ENCODE measurements at places on chromosomes 1 and 21. TPM values are rescaled to one million over a fixed set of nuclear protein-coding genes. Genes with fewer than 3 reads are reported as not detected.

GRCh38 chr1:52634111-52634510 lies 1.1 kb downstream of the SHISAL2A start:
- DNase-seq: no peak

- no peak for DNase-seq
Observed at GRCh38 chr1:79819140-79819539, 812.6 kb upstream of the ADGRL4 start.

GRCh38 chr1:51172811-51173210 lies 63.3 kb upstream of the RNF11 start:
- DNase-seq: no peak

DNA sequence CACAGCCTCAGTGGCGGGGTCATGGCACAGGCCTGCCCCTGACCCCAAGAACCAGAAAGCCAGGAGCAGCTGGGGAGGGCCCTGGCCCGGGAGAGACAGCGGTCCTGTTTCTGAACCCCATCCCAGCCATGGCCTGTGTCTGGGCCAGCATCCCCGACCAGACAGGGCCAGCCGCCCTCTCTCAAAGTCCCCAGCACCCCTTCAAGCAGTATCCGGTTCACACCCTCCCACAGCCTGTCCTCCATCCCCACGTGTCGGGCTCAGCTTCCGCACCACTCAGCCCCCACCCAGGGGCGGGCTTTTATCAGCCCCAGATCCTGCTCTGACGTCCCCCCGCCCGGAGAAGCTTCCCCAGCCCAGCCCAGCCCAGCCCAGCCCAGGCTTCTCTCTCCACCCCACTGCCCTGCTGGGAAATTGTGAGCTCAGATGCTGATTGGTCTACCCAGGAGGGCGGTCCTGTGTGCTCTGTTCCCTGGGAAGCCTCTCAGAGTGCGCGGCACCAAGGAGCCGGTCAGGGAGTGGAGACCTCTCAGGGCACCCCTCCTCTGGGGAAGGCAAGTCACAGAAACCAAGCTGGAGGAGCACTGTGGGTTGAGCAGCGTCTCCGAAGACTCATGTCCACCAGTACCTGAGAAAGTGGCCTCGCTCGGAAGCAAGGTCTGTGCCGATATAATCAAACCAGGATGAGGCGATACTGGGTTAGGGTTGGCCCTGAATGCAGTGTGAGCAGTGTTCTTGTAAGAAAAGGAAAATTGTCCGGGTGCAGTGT lies 4.7 kb upstream of the FAAP20 start:
- peak; percentile 91 for DNase-seq

DNA sequence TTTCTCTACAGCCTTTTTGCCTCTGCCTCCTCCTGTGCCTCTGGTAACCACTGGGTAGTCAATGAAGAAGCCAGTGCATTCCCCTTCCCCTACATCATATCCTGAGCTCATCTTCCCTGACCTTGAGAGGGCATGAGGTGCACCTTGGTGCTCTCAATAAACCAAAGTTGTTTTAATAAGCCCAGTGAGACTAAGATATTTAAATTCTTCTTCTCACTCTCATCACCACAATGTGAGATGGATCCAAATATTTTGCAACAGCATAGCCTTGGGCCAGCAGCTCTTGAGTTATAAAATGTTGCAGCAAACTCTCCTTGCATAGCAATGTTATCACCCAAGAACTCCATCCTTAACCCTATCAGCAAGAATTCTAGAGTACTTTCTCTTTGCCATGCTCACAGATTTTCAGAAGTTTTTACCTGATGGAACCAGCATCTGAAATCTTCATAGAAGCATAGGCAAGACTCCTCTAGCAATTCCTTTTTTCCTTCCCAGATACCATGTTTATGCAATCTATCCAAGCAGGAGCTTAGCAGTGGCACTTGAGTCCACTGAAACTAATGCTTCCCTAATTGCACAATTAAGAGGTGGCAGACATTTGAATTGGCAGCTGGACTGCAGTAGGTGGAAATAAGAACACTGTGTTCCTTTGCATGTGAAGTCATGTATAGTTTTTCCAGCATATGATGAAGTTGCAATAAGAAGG lies 36.8 kb downstream of the CDC7 start:
- no peak for DNase-seq

DNA sequence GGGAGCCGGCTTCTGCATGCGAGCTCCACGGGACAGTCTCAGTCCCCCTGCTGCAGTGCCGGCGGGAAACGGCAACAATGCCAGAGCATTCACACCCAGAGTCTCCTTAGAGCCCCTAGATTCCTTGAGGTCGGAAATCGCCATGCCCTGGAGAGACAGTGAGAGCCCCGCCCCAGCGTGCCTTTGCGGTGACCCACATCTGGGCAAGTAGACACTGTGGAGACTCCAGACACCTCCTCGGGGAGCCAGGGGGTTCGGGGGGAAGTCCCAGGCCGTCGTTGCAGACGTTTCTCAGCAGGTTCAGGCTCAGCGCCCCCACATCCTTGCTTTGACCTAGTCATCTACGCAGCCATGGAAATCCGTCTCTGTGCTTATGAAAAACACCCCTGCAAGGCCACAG lies 81.3 kb upstream of the ARHGEF16 start:
- no peak for DNase-seq

- DNase-seq: no peak
Observed at GRCh38 chr1:61143821-61144424, 61.6 kb downstream of the NFIA start.

DNA sequence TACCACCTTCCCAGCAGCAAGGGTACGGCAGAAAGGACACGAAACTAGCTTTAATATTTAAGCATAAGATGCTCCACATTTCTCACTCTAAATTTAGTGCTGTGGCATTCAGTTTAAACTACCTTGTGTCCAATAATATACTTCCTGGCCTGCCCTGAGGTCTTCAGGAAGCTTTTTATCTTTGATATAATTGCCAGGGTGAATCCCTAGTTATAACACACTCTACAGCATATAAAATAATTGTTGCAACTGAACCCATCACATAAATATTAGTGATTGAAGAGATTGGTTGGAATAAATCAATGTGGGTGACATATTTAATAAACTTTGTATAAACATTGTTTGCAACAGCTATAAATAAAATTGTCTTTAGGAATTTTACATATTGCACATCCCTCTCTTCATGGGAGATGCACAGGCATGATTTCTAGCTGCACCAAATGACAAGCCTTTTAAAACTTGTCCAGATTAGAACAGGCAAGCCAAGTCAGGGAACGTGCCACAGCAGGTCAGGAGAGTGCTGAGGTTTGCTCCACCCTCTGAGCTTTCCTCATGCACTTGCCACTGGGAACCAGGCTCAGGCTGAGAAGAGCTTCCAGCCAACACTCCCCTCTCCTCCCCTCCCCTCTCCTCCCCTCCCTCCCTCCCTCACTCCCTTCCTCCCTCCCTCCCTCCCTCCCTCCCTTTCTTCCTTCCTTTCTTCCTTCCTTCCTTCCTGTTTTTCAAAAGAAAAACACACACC lies 623.2 kb upstream of the PKN2 start:
- no peak for DNase-seq

DNA sequence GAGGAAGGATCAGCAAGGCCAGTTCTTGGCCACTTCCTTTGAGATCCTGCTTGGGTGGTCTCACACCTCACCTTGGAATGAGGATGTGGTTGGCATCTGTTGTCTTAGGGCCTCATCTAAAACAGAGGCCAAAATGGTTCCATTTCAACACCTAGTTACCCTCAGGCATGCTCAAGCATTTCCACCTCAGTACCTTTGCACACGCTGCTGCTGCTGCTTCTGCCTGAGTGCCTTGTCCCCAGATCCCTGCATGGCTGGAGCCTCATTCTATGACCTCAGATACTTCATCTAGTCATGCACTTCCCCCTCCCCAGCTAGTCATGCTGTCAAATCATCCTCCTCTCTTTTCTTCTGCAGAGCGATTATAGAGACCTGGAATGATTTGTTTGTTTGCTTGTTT lies 86.8 kb downstream of the ACTL8 start:
- DNase-seq: no peak

GRCh38 chr1:96981181-96981580 lies 259.6 kb downstream of the PTBP2 start:
- DNase-seq: no peak

DNA sequence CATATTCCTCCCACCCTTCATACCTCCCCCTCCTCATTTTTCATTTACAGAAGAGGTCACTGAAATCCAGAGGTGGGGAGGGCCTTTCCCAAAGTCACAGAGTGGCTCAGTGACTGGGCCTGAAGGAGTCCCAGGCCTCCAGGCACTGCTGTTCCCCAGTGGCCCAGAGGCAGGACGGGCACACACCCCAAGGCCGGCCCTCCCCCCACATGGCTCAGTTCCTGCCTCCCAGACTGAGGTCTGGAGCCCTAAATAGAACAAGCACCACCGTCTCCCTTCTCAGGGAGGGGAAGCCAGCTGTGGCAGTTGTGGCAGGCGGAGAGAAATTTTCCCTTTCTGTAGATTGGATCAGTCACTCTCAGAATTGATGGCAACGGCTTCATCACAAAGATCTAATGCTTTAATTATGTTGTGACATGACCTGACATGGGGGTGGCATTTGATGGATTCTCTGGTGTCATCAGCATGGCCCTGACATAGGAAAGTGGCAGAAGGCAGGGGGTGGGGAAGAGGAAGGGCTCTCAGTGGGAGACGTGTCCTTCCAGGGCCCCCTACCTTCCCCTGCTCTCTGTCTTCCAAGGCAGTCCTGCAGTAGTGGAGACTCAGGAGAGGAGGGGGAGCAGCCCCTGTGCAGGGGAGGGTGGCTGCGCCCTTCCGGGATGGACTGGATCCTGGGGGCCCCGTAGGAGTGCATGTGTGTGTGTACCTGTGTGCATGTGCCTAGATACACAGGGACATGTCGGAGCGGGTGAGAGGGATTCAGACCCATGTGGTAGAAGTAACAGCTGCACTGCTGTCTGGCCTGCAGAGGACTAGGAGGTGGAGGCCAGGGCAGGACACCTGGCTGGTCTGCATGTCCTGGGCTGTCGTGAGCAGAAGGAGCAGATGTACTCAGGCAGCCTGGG lies 41.2 kb upstream of the FOXO6 start:
- no peak for DNase-seq

- no peak for DNase-seq
Observed at GRCh38 chr1:227848430-227848932, 33.0 kb downstream of the PRSS38 start.

DNA sequence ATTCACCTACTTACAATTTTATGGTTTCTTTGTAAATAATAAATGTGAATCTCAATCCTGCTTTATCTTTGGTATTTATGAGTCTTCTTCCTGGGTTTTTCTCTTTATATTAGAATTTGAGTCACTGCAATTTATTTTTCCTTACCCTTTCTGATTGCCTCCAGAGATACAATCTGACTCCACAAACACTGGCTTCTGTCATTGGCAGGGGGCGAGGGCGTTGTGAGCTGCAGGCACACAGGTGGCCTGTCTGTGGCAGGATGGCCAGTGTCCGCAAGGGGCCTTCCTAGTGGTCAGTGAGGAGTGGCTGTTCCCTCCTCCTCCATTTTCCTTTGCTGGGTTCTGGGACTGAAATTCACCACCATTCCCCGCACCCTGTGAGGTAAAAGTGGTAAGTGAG lies 2.0 kb upstream of the MTARC1 start:
- no peak for DNase-seq

DNA sequence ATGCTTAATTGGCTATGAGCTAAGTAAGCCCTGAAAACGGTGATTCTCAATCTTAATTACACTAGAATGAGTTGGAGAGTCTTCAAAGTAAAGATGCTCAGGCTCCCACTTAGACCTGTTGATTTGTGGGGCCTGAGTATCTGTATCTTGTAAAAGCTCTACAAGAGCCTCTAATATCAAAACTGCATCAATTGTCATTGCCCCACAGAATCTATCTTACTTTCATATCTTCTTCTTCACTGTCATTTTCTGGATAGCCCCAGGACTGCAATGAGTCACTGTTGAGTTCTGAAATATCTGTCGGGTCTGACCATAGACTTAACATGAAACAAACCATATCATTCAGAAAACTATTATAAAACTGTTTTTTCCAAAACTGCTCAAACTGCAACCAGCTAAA lies 102.8 kb upstream of the SERTAD4 start:
- DNase-seq: no peak

DNA sequence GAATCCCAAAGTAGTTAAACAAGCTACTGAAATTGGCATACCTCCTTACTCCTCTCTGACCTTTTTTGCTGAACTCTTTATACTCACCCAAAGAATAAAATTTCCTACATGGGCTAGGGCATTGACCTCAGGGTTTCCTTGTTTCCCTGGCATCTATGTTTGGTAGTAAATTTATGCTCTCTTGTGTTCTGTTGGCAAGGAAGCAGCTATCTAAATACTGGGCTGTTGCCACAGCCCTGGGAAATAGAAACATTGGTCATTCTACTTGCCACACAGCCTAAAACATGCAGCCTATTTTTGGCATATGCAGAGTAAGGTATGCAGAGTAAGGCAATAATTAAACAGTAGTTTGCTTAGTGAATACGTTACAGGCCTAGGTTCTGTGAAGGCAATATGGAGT lies 351.4 kb downstream of the HLX start:
- peak; percentile 73 for DNase-seq

DNA sequence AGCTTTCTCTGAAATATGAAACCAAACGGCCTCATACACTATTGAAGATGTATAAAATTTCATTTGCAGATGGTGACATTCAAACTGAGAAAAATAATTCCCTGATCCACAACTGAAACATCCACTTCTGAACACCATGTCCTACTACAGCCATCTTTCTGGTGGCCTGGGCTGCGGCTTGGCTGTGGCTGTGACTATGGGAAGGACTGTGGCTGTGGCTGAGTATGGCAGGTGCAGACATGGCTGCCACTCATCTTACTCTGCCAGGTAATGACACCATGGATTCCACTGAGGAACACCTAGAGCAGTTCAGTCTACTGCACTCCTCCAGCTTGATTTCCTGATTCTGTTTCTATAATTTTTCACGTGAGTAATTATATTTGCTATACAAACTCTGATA lies at the start of gene KRTAP20-4:
Gene KRTAP20-4, plus strand, starts transcription at position 106 of the 400 bp plus-strand sequence.
- DNase-seq: no peak

DNA sequence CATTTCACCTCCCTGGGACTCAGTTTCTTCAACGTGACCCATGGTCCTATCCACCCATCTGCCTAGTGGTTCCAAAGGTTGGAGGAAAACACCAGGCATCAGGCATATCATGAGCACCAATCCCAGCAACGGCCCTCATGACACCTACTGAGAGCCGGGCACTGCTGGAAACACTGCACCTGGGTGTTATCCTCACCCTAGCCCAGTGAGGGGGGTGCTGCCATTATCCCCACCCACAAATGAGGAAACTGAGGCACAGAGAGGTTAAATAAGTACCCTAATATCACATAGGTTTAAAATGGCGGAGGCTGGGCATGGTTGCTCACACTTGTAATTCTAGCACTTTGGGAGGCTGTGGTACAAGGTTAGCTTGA lies 206.9 kb downstream of the MATN1 start:
- DNase-seq: no peak

DNA sequence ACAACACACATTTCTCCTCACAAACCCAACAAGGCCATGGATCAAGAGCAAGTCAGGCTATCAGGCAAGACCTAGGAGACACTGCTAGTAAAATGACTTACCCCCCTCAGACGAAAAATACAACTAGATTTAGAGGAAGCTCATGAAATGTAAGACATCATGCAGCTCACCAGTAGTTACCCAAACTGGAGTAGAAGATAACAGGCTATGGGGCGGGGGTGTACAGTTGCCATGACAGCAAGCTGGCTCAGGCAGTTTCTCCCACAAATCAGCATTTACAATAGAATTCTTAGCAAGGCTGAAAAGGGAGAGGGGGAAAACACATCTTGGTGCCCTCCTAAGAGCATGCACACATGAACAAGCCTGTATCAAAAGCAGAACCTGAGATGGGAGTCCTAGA lies 13.9 kb downstream of the TPM3 start:
- DNase-seq: no peak

The PMVK gene
- 13.9 TPM for total RNA-seq

The TBX15 gene
- under 0.01 TPM for total RNA-seq

The RGS16 gene
- 0.65 TPM for total RNA-seq

The CHD5 gene
- under 0.01 TPM for total RNA-seq

The CADM3 gene
- under 0.01 TPM for total RNA-seq
